Activated B cell treated with CpG ODN at 0.5 μM for 24 hours (primary cell): ENCODE measurements at places on chromosomes 7 and 10.

DNA sequence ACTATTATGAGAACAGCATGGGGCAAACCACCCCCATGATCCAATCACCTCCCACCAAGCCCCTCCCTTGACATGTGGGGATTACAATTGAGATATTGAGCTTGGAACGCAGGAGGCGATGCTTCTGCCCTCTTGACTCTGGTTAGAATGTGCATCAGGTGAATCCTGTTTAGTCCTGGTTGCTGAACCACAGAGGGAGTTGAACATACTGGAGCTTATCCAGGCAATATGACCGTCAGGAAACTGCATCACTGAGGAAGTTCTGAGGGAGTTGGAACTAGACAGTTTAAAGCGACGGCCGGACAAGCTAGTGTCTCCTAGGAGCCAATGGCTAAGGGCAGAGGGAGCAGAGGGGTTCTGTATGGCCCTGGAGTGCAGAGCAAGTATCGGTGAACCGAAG lies 31.8 kb upstream of the GARS1 start:
- DNase-seq: no peak

- DNase-seq: no peak
Measured at GRCh38 chr7:153902862-153903261, 149.3 kb upstream of the DPP6 start.

DNA sequence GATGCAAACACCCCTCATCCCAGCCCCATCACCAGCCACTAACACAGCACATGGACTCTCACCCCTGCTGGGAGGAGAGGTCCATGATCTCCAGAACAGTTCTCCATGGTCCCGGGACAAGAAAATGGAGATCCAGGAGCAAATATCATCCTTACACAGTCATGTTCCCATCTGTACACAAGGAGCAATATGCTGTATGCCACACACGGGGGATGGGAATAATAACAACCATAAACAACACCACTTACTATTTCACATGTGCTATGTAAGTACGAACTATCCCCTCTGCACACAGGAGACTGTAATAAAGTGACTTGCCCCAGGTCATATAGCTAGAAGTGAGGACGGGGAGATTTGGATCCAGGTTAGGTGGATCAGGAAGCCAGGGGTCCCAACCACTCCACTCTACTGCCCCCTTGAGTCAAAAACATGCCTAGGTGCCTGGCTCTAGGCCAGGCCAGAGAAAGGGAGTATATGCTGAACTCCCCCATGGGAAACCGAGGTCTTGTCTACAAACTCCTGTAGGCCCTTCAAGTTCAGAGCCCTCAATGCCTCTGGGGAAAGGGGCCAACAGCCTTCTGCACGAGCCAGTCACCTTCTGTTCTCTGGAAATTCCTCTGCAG lies 34.1 kb downstream of the LRRC20 start:
- no peak for DNase-seq

- DNase-seq: no peak
Measured at GRCh38 chr7:103718482-103719061, 270.9 kb downstream of the RELN start.

DNA sequence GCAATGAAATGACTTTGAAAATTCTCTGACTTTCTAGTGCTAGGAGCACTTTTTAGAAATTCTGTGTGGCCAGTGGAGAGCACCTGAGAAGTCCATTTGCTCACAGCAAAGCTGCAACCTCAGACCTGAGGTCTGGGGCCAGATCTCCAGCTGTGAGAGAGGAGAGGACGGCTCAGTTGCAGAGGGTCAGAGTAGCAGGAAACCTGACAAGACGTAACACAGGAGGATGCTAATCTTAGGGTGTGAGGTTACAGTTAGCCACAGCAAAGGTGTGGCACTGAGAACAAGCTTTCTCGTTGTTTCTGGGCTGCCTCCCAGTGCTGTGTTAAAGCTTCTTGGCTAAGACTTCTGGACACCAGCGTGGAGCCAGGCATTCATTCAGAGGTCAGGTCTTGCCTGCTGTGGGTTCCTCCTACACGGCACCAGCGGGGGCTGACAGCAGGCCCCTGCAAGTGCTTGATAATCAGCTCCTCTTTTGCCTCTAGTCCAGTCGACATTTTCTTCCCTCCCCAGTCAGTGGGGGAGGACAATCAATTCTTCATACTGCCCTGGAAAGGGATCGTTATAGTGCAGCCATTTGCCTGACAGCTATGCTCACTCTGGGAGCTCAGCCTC lies 435.4 kb upstream of the DPP6 start:
- DNase-seq: no peak

DNA sequence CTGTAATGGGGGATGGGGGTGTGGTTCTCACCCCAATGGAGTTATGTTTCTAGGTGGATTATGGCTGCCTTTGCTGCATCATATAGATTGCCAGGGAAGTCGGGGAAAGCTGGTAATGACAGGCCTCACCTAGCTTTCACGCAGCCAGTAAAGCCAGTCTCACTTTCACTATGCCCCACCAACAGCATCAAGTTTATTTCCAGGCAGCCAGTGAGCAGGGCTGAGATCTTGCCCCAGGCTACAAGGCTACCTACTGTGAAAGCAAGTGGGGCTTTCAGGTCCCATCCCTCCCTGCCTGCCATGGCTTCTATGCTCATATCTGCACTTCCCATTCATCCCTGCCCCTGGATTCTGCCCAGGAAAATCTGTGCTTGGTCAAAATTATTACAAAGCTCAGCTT lies 61.7 kb upstream of the NXPH1 start:
- DNase-seq: no peak

GRCh38 chr7:133550145-133550544 lies 297.3 kb downstream of the EXOC4 start:
- no peak for DNase-seq

- DNase-seq: no peak
Measured at GRCh38 chr10:60099998-60100747, 193.8 kb upstream of the CCDC6 start.

- DNase-seq: no peak
Measured at GRCh38 chr7:7720750-7721621, 2.6 kb upstream of the RPA3 start.

DNA sequence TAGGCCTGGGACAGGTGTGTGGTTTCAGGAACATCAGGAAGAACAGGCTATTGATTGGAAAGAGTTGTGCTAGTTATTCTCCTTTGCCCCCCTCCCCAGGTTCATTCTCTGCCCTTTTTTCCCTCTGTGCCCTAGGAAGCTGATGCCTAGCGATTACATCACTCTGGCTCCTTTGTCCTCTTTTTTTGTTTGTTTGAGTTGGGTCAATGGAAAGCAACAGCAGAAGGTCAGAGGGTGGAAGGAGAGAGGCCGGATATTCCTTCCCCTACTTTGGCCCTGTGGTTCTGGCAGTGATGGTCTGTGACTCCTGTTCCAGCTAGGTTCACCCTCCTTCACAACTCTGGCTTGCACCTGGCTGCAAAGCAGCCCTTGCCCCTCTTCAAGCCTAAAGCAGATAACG lies 18.9 kb downstream of the LOXL4 start:
- DNase-seq: no peak

DNA sequence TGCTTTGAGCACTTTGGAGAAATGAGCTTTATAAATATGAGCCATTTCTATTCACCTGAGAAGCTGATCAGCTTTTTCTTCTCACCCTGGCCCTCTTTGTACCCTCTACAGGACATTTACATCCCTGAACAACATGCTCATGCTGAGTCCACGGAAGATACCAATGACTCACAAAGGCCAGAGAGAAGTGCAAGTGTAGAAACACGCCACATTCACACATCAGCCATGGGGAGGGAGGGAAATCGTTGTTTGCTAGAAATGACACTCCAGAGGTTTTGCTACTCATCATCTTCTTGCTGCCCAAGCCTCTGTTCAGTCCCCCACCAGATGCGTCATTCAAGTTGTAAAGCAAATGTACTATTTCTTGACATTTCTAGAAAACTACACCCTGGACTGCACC lies 2.8 kb upstream of the UCN3 start:
- no peak for DNase-seq

DNA sequence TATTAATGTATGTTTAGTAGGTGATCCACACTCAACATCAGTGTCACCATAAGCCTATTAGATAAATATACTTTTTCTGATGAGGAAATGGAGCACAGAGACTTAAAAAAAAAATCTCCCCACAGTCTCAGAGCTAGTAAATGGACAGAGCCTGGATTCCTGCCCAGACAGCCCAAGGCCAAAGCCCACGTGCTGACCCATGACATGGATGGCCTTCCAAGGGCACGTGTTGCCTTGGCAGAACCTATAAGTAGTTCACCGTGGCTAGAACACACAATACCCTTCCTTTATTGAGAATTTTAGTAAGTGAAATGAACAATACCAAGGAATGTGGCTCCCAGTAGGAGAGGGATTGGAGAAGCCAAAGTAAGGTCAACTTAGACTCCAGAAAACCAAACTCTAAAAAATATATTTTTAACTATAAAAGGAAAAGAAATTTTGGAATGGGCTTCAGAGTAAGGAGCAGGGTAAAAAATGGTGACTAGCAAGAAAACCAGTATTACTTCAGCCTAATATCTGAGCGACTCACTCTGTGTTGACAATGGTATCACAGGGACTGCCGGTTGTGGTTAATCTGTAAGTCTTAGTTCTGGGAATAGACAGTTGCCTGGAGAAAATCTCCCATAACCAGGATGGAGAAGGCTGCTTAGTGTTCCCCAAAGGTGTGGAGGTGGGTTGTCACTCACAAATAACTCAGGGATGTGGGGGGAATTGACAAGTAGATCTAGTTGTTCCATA lies 223.0 kb downstream of the SORCS1 start:
- DNase-seq: no peak

- DNase-seq: no peak
Measured at GRCh38 chr10:88478256-88478655, 104.9 kb downstream of the RNLS start.

DNA sequence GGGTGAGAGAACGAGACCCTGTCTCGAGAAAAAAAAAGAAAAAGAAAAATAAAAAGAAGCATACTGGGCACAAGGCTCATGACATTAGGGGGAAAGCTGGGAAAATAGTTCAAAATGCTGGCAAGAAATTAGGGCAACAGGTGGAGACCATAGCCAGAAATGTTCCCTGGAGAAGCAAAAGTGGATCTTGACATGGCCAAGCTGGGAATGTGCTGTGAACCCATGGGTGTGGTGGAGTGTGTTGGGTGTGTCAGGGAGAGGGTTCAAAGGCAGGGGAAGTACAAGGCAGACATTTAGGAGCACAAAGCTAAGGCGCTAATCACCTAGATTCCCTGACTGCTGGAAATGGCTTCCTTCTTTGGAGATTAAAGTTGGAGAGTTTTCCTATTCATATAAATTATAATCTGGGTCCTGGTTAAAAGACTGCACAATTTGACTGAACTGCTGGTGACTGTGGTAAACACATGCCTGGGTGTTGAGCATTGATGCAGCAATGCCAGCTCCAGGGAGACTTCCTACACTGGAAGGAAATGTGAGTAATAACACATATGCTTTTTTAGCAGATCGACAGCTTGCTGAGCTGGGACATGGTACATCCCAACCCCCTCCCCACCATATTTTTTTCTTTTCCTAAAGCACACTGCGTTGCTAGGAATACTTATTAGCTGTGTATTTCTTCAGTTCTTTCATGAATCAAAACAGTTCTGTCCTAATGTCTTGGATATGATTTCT lies 70.1 kb upstream of the ARHGAP21 start:
- no peak for DNase-seq

- DNase-seq: peak; percentile 71
Measured at GRCh38 chr7:76397409-76398183, 11.9 kb downstream of the SSC4D start.

- peak; percentile 6 for DNase-seq
Measured at GRCh38 chr10:48451969-48452878, 145.7 kb downstream of the MAPK8 start.

DNA sequence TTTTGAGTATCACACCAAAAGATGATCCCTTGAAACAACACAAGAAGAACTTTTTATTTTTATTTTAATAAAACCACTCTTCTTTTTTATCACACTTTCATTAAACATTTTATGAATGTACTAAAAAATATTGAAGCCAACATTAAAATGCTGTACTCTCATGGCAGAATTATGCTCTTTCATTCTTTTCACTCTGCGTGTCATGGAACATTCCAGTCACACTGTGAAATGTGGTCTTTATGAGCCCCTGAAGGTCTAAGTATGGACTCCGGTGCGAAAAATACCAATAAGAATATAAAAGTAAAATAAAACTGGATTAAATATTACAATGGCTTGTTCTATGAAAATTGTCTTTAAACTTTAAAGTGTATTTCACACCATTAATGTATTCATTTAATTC lies 148.4 kb downstream of the TMEM26 start:
- DNase-seq: no peak

- no peak for DNase-seq
Measured at GRCh38 chr10:78579995-78580394, 488.8 kb upstream of the ZMIZ1 start.

DNA sequence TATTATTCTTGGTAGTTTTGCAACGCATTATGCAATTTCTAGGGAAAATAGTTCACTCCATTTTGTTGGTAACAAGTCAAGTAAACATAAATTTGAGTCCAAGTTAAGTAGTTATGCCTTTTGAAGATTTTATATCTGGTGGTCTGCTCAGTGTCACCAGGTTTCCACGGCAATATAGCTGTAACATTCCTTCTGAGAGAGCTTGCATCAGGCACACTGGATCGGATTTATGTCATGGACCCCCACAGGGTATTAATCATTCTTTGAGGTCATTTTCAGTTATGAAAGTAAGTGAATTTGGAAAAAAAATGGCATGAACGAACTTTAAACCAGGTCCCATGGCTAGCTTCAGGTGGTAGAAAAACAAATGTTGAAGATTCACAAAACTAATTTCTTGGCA lies 136.3 kb downstream of the POLR1F start:
- no peak for DNase-seq

GRCh38 chr10:36280890-36281499 lies 638.9 kb upstream of the FZD8 start:
- DNase-seq: no peak

DNA sequence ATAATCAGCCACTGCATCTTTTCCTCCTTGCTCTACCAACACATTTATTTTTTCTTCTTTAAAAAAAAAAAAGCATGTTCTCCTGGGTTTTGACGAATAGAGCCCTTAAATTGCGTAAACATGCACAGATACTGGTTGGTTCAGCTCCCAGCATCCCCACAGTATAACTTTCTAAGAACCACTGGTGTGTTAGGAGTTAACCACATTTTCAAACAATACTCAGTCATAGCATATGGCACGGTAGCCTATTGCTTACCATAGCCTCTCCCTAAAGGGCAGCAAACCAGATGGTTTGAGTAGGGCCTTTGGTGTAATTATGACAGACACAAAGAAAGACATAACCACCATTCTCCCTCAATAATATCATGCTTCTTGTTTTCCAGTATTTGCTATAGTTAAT lies 145.0 kb downstream of the LRRC4 start:
- no peak for DNase-seq

DNA sequence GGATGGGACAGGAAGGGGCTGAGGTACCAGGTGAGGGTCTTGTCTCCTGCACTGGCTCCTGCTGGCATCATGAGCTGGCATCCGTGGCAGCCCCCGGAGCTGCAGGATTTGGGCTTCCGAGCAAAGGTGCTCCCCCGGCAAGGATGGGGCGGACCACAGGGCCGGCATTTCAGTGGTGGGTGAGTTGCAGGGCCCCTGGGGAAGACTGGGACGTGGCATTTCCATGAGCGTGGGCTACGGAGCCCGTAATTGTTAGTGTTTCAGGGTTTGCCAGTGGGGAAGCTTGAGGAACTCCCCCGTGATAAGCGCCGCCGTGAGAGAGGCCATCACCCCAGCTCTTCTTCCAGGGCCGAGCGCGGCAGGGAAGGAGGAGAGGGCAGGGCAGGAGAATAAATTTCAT lies 235.6 kb downstream of the MGMT start:
- no peak for DNase-seq

GRCh38 chr10:57657164-57657765 lies 610.4 kb downstream of the IPMK start:
- DNase-seq: no peak
